CD14-positive monocyte (primary cell): ENCODE measurements at places on chromosomes 11 and 22.
A peak's percentile ranks its signal among the peaks of the same experiment; 100 is the strongest.

GRCh38 chr11:69044111-69045013, 4.4 kb upstream of the TPCN2 start:
- peak; percentile 60 for DNase-seq

GRCh38 chr11:112958670-112959069, 2.5 kb upstream of the NCAM1 start:
- DNase-seq = no peak

DNA sequence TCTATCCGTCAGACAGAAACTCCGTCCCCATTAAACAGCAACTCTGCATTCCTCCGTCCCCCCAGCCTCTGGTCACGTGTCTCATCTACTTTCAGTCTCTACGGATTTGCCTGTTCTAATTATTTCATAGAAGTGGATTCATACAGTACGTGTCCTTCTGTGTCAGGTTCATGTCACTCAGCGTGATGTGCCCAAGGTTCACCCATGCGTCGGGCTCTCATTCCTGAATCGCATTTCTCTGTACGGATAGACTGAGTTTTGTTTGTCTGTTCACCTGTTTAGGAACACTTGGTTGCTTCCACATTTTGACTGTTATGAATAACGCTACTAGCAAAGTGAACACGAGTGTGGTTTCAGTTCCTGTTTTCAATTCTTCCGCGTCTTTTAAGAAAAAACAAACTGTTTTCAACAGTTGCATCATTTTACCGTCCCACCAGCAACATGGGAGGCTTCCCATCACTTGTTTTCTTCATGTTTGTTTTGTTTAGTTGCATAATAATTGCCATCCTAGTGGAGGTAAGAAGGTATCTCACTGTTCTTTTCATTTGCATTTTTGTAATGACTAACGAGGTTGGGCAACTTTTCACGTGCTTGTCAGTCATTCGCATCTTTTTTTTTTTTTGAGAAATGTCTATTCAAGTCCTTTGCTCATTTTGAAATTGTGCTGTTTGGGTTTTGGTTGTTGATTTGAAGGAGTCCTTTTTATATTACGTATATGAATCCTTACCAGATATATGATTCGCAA, 8.9 kb upstream of the NLRP6 start:
- DNase-seq = peak; percentile 97

DNA sequence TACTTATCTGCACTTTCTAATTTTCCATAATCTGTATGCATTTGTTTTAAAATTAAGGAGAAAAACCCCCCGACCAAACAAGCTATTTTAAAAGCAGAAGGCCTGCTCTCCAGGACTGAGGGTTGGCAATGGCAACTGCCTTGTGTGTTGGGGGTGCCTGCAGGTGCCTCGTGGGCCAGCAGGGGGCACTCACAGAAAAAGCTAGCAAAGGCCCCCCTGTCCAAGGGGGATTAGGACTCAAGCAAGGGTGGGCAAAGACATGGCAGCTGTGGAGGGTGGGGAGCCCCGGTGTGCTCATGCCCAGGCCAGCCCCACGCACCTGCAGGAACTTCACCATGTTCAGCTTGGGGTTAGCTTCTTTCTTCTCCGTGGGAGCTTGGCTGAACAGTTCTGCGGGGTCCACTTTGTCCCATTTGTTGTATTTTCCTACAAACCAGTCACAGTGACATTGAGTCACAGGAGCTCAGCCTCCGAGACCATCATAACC, 10.3 kb downstream of the TOP3B start:
- peak; percentile 39 for DNase-seq

- peak; percentile 62 for DNase-seq
These were observed 2.1 kb upstream of the CPT1A start for GRCh38 chr11:68843703-68844312.

DNA sequence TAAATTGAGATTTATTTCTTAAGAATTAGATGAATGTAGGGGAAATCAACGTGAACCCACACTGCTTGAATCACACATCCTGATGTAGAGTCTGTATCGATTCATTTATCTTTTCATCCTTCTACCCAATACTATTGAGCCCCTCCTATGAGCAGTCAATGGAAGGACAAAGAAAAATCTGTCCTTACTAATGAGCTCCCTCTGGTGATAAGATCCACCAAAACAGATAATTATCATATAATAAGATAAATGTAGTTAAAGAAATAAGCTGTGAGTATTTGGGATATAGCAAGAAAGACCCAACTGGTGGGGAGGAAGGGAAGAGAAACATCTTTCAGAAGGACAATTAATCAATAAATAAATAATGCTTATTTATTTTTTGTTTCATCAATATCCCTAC, 385.1 kb upstream of the CCDC90B start:
- no peak for DNase-seq

DNA sequence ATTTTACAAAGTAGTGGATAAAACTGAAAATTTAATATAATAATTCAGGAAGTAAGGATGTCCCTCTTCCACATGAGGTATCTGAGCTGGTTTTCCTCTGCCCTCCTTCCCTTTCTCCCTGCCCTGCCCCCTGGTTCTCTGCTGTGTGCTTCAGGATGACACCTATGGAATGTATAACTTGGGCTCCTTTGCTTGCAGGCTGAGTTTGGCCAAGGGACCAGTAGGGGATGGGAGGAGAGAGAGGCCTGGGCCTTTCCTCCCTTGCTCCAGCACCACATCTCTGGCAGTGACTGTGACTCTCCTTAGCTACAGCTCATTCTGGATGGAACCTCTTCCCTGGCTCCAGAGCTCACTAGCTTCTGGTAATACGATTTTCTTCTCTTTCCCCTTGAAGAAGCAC, 10.1 kb downstream of the IRAG1 start:
- no peak for DNase-seq

GRCh38 chr11:74702383-74703007, 28.7 kb downstream of the CHRDL2 start:
- peak; percentile 47 for DNase-seq

- DNase-seq = peak; percentile 82
These were observed 4.9 kb upstream of the TMEM132A start for GRCh38 chr11:60919320-60919719.

- DNase-seq = no peak
These were observed 56.4 kb upstream of the BARX2 start for GRCh38 chr11:129319201-129319600.

GRCh38 chr11:30395751-30396150, 72.8 kb downstream of the ARL14EP start:
- DNase-seq = no peak

DNA sequence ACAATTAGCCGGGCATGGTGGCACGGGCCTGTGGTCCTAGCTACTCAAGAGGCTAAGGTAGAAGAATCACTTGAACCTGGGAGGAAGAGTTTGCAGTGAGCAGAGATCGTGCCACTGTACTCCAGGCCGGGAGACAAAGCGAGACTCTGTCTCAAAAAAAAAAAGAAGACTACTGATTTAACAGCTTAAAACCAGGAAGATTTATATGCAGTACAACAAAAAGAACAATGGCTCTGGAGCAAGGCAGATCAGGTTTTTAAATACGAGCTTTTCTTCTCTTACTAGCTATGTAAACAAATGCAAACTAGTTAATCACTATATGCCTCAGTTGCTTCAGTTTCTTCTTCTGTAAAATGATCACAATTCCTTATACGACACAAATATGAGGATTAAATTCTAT, 6.9 kb downstream of the FAM168A start:
- DNase-seq = no peak

DNA sequence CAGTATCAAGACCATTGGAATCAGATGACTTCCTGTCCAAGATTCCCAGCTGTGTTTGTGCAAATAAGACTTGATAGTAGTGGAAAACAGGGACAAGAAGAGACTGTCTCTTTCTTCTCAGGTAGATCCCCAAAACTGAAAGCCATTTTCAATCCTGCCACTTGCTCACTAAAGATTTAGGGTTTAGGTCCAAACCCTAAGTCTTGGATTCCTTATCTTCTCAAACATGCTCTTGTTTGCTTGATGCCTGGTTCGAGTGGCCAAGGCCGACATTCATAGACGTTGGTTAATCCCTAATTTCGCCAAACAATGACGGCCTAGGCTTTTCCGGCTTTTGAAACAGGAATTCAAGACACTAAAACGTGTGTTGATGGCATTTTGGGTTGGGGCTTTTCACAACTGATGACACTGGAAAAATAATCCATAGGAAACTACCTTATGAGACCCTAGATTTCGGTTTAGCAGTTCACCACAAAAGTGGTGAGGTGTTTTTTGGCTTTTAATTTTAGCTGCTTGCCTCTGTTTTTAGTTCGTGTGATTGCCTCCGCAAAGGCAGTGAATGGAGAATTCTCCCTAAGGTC, 1.0 kb upstream of the GTPBP1 start:
- DNase-seq = peak; percentile 34

GRCh38 chr22:22362936-22363335, 118.3 kb downstream of the VPREB1 start:
- DNase-seq = peak; percentile 16

GRCh38 chr22:44020981-44021380, 3.1 kb upstream of the PARVB start:
- peak; percentile 25 for DNase-seq
